ENCODE measurements at places on chromosomes 3 and 15.

DNA sequence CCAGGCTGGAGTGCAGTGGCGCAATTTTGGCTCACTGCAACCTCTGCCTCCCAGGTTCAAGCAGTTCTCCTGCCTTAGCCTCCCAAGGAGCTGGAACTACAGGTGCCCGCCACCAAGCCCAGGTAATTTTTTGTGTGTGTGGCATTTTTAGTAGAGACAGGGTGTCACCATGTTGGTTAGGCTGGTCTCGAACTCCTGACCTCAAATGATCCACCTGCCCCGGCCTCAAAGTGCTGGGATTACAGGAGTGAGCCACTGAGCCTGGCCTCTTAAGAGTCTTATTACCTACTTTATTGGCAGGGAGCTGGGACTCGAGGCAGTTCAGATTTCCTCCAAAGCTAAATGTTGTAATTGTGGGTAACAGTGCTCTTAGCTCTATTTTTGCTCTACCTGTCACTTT is 16.4 kb downstream of the PXYLP1 start:
- no peak for DNase-seq

DNA sequence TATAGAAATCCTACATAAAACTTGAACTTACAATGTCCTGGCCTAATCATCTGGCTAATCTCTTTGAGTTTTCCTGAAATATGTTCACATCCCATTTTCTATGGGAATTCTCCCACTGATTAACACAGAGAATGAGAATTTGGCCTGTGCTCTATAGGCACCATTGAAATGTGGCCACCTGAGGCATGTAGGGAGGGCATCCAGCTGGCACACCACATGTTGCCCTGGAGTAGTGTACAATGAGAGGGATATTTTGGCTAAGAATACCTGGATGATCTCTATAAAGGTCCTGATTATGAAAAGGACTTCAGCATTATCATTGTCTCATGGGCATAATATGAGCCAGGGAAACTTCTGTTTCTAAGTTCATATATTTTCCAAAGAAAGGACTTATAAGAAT is 324.0 kb downstream of the ZBTB20 start:
- no peak for DNase-seq

- DNase-seq = no peak
Observed at GRCh38 chr15:86676002-86676401, 596.3 kb downstream of the AGBL1 start.

DNA sequence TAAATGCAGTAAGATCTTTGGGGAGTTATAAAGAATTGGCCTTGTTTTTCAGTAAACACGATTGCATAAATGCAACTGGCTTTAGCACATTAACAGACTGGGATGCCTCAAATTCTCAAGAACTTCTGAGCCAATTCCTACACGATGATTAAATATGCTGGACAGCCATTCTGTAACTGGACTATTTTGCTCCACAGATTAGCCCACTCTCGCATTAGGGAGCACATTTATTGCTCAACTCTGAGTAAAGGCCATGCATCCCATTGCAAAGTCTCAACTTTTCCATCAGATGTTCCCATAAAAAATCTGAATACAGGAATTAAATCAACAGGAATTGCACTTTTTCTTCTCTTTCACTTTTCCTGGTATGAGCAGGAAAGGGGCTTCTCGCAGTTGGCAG is 66.7 kb upstream of the PRICKLE2 start:
- DNase-seq = no peak

GRCh38 chr3:138498991-138499390 is 64.6 kb downstream of the ESYT3 start:
- DNase-seq = no peak

DNA sequence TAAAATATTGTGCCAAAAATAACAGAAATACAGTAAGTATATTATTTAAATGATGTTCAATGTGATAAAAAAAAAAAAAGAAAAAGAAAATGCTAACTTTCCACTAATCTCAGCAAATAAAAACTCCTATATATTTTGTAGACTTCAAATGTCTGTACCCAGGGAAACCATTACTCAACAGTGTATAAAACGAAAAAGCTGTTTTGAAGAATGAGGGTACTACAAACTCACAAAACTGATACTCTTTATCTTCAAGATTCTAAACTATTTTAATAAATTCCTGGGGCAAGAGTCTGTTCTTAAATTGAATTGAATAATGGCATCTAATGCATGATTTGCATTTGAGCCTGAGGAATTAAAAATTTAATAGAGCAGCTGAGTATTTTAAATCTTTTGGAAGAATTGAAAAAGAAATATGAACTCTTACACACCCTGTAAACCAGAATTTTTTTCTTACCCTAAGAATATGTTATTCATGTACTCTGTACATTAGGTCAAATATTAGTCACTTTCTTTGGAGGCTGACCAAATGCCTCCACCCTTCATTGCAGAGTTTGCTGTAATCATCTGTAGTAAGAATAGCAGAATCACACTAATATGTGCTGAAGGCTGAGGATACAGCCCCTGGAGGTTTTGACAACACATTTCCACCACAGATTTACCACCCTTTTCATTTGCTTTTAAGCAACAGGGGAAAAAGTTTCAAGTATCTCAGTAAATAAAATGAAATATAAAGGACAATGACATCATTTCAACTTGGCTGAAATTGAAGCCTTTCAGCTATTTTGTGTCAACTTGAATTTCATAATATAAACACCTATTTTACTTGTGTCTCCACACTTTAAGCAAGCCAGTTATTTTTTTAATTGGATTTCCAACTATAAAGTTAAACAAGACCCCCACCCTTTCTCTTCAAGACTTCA is 79.7 kb downstream of the FBN1 start:
- no peak for DNase-seq

- DNase-seq = no peak
Observed at GRCh38 chr3:130341882-130342281, 3.6 kb upstream of the COL6A5 start.

DNA sequence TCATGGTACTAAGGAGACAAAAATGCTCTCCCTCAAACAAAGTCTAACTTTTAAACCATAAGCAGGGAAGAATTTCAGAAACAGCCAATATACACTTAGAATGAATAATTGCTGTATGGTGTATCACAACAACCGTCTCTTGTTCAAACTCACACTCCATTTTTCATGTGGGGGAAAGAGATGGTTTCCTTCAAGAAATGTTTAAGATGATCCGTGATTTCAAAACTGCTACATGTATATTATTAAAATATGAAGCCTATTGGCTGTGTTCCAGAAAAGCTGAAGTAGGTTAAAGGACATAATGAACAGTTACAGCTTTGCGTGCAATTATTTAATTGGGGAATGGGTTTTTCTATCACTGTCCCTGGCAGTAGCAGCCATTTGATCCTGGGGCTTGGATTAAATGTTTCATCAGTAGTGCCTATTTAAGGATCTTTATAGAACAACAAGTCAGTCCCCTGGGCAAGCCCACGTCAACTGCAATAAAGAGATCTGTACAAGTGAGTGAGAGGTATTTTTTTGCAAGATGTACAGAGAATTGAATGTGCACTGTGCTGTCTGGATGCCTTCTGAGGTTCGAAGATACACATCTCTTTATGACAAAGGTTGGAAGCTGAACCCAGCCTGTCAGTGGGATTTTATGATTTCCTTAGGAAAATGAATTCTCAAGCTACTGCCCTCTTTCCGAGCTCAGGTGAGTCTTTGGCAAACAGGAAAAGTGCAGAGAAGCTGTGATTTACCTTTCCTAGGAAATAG is 337.2 kb upstream of the RARB start:
- DNase-seq = no peak

GRCh38 chr15:69234676-69235075 is 64.0 kb upstream of the PAQR5 start:
- no peak for DNase-seq

GRCh38 chr15:67373971-67374370 is 119.4 kb downstream of the IQCH start:
- no peak for DNase-seq

Measured in hypothalamus (tissue), 51 donors.